T-helper 17 cell (primary cell): ENCODE measurements at places on chromosomes 7 and 10. TPM values are rescaled to one million over a fixed set of nuclear protein-coding genes. Genes with fewer than 3 reads are reported as not detected.
A peak's percentile ranks its signal among the peaks of the same experiment; 100 is the strongest.

OR2F2 gene
- not detected for total RNA-seq

CALML3 gene
- not detected for total RNA-seq

DNA sequence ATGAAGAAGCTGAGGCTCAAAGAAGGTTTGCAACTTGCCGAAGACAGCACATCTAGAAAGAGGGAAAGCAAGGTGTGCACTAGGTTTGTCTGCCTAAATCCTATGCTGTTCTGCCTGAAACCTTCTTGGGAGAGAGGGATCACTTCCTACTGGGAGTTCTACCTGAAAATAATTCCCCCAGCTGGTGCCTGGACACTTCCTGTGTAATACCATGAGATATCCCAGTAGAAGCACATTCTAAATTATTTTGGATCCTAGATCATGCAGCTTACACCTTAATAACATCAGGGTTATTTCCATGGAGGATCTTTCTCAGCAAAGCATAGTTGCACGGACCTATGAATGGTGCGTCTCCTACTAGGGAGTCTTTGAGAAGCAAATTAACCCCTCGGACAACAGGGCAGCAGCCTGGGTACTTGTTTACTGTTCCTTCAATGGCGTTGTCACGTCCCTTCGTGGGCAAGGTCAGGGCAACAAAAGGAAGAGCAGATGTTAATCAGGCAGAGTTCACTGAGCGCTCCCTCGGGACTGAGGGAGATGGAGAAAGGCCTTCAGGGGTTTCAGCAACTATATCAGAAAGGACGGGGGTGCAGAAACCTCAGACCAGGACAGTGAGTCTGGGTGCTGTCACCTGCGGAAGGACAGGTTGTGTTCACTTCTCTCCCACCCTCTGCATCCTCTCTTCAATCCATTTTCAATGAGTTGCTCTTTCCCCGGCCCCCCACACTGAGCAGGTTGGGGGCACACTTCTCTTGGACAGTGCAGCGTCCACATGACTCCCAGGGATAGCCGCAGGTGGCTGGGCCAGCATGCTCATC, 44.0 kb downstream of the OAT start:
- no peak for DNase-seq

DNA sequence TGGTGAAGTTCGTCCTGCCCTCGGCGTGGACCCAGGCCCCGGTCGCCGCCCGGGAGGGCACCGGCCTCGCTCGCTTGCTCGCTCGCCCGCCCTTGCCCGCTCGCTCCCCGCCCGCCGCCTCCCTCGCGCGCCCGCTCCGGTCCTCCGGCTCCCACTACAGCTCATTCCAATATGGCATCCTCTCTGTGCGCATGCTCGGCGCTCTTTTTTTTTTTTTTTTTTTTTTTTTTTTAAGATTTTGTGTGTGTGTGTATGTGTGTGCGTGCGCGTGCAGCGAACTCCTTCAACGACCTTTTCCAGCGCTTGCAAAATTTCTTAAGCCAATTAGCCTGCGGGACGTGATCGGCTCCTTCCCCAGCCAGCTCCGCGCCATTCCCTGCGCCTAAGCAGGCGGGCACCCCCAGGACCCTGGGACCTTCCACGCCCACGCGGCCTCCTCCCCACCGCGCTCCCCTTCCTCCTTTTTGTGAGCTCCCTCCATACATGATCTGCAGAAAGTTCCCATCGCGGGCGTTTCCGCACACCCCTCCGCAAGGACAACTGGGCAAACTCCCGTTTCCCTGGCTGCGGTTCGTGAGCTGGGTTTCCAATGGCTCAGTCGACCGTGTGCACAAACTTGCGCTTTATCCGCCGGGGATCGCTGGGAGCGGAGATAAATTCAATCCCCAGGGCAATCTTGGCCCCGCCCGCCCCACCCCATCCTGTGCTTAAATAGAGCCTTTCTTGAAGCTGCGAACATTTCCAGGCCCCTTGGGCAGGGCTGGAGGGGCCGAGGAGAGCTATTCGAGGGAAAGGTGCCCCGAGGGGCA, at the start of gene SFMBT2:
TSS of gene SFMBT2 (minus strand) at position 173 of the 809 bp plus-strand sequence. CDS start 29,136 bp downstream, outside the sequence.
- DNase-seq: peak; percentile 58

- DNase-seq: no peak
Observed at GRCh38 chr10:60652628-60653027, 125.7 kb upstream of the CDK1 start.
